ENCODE measurements at places on chromosomes 1 and 21.

GRCh38 chr1:69504730-69505252 is 62.9 kb upstream of the LRRC7 start:
- no peak for DNase-seq

DNA sequence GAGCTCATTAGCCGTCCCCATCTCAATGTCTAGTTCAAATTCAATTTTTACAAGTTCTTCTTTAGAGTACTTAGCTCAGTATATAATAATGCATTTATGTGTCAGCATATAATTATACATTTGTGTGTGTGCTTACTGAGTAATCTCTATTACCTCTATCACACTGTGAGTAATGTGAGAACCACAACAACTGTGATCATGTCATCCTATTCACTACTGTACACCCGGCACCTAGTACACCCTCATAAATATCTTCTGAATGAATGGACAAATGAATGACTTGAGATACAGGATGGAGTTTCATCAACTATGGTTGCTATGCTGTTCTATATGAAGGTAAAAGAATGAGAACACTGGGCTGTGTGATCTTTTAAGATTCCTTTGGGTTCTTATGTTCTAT is 124.0 kb downstream of the GPATCH2 start:
- no peak for DNase-seq

GRCh38 chr1:109228167-109228566 is 14.4 kb downstream of the SARS1 start:
- no peak for DNase-seq

- DNase-seq: no peak
Observed at GRCh38 chr1:27545271-27545670, 55.3 kb upstream of the WASF2 start.

- no peak for DNase-seq
Observed at GRCh38 chr1:230138561-230139239, 71.7 kb downstream of the GALNT2 start.

DNA sequence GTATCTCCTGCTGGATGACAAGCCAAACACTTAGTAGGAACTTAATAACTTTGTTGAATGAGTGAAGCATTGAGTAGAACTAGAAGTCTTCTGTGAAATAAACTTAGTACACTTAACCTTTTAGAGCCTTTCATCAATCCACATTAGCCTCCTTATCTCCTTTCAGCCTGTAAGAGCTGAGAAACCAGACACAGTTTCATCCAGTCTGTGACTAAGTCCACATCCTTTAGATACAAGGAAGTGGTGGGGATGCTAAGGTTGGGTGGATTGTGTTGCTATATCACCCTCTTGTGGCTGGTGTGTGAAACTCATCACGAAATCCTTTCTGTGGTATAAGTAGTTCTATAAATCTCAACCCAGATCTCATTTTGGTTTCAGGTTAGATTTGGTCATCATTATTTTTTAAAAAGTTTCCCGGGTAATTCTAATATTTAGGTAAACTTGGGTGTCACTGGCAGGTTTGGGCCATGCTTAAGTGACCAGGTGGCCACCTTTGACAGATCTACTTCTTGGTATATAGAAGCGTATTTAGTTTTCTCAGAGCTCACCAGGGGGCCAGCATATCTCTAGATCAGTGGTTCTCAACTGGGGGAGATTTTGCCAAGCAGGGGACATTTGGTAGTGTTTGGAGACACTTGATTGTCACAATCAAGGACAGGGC is 27.8 kb upstream of the CD84 start:
- no peak for DNase-seq

- no peak for DNase-seq
Observed at GRCh38 chr1:214416417-214416816, 135.0 kb downstream of the PTPN14 start.

DNA sequence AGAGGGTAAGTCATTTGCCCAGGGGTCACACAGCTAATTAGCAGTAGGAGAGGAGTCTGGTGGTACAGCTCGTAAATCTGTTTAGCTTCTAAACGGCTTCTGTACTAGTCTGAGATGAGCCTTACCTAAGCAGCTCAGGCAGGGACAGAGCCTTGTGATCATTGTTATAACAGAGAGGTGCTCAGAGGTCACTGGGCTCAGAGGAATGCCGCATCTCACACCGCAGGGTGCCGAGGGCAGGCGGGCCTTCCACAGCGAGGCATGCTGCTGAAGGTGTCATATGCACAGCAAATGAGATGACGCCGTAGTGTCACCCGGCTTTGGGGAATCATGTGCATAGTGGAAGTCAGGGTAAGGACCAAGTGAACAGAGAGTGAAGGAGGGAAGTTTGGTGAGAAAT is 305.2 kb upstream of the FMN2 start:
- no peak for DNase-seq

DNA sequence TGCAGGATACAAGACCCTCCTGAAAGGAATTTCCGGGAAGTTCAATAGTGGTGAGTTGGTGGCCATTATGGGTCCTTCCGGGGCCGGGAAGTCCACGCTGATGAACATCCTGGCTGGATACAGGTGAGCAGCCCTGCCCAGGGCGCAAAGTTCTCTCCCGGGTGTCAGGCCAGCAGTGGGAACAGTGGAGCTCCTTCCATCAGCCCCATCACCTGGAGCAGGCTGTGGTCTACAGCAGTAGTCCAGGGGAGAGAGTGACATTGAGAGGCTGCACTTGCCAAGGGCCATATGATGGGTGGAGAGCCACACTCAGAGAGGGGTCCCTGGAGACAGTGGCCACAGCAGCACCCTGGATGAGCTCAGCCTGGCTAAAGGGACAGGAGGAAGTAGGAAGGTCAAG is 44.1 kb downstream of the TFF3 start:
- DNase-seq: no peak

DNA sequence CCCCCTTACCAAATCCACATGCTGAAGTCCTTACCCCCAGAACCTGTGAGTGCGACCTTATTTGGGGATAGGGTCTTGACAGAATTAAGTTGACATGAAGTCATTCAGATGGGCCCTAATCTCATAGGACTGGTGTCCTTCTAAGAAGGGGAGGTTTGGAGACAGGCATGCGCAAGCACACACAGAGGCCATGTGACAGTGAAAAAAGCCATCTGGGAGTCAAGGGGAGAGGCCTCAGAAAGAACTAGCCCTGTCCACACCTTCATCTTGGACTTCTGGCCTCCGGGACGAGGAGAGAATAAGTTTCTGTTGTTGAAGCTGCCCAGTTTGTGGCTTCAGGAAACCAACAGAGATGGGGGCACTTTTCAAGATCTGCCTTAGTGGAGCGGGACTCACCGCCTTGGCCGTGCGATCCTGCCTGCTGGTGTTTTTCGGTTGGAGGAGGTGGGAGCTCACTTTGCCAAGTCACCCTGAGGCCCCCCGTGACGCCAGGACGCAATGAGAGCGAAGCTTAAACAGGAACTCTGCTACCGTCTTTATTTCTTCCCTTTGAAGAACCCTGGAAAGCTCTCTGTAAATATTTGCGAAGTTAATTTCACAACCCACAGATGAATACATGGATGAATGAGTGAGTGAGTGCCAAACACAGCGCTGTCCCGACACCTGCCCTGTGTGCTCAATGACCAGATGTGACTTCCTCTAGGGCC is 42.5 kb upstream of the C1orf174 start:
- DNase-seq: no peak

DNA sequence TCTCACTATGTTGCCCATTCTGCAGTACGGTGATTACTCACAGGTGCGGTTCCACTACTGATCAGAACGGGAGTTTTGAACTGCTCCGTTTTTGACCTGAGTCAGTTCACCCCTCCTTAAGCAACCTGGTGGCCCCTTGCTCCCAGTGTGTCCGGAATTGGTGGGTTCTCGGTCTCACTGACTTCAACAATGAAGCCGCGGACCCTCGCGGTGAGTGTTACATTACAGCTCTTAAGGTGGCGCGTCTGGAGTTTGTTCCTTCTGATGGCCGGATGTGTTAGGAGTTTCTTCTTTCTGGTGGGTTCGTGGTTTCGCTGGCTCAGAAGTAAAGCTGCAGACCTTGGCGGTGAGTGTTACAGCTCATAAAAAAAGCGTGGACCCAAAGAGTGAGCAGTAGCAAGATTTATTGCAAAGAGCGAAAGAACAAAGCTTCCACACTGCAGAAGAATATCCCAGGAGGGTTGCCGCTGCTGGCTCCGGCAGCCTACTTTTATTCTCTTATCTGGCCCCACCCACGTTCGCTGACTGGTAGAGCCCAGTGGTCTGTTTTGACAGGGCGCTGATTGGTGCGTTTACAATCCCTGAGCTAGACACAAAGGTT is 17.6 kb upstream of the PARP1 start:
- no peak for DNase-seq

DNA sequence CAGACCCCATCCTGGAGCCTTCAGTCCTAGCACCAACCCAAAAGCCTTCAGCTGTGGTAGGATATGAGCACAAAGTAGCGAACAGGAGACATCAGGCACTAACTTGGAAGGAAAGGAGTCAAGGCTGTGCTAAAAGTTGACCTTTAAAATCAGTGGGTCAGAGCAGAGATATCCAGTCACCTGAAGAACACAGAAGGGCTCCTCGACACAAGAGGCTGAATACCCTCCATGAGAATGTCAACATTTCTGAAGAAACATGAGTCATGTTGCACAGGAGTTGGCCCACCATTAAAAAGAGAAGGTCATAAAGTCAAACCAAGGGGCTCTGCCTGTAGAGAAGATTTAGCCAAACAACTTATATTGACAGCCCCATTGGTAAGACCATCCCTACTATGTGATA is 172.5 kb downstream of the PLPP3 start:
- DNase-seq: no peak

GRCh38 chr1:147611021-147611426 is 59.3 kb downstream of the ACP6 start:
- DNase-seq: no peak
